ENCODE measurements at places on chromosomes 6 and 20.

DNA sequence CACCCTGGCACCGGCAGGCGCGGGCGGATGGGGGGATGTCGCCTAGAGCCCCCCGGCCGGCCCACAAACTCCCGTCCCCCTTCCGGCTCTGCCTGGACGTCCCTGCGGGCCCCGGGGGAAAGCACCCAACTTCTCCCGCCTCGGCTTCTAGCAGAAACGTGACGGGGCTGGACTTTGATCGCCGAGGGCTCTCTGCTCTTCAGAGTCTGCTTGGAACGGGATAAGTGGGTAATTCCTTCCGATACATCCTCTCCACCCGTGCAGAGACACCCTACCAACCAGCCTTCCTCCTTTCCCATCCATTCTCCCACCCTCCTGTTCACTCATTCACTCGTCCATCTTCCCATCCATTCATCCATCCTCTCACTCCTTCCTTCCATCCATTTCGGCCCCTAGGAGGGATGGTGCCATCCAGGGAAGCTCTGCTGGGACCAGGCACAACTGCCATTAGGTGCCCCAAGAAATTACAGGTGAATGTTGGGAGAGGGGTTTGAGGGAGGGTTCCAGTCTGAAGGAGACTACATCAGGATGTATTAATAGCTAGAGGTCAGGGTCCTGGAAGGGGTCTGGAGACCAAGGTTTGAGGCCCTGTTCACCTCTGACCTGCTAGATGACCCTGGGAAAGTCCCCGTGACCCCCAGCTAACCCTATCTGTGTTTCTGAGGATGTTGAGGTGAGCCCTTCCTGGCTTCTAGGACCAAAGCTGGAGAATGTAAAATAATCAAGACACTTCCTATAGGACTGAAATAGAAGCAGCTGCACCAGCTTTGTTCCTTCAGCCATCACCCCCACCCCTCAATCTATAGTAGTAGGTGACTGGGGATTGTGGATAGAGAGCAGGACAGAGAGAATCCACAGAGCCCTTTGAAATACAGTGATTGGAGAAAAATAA lies 538 bp downstream of the TTLL9 start:
- peak; percentile 33 for DNase-seq

DNA sequence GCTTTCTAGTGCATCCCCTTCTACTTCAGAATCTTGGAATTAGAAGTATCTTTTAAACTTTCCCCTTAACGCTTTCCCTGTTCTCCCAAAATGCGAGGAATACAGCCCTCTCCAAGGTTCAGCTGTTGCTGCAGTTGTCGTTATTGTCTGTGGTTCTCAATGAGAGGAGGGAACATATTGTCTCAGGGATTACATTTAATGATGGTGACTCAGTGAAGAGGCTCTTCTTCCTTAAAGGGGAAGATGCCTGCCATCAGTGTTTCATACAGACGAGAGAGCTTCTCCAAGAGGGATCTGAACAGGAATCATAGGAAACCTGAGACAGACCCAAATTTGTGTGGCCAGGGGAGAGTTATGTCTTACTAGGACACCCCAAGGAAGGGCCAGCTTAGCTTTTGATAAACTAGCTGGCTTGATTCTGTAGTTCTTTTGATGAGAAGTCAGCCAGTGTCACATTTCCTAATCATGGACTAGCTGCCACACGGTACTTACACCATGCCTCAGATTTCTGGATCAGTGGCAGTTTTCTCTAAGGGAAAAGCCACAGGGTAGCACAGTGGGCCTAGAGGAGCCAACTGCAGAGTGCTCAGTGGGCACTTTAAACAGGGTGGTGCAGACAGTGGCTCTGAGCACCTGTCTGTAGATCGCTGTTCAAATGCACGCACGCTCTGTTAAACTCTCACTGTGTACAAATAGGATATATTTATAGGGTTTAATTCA lies 59.7 kb upstream of the TMEM181 start:
- peak; percentile 87 for DNase-seq

GRCh38 chr6:155013457-155013876 lies 18.4 kb downstream of the TIAM2 start:
- peak; percentile 97 for DNase-seq

- DNase-seq, result no peak
These were observed 330.5 kb downstream of the TFAP2A start for GRCh38 chr6:10084111-10084986.

DNA sequence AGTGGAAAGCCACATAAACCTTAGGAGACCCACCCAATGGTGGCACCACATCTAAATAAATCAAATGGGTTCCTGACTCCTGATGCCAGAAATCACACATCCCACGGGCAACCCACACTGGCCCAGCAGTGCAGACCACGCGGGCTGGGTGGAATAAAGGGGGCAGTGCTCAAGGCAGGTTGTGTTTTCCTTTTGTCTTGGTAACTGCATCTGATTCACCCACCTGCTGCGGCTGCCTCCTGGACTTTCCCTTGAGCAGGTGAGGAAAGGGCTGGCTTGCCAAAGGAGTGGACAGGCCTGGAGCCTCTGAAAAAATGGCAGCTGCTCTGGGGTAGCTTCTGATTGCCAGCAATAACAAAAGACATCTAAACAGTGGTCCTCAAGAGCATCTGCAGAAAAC lies 119.5 kb upstream of the KCNK16 start:
- DNase-seq, result no peak

DNA sequence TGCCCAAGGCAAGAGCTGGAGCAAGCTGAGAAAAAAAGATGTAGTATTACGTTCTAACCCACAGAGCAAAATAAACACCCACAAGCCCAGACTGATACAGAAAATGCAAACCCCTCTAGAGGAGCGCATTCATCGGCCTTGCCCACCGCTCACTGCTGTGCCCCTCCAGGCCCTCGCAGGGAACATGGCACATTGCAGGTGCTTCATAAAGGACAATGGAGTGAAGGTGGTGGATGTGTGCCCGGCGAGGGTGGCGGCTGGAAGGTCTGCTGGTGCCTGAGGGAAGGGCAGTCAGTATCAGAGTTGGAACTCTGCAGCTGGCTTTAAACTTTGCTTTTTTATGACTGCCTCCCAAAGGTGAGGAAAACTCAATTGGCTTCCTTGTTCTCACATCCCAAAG lies 18.5 kb upstream of the IRF4 start:
- DNase-seq, result no peak

DNA sequence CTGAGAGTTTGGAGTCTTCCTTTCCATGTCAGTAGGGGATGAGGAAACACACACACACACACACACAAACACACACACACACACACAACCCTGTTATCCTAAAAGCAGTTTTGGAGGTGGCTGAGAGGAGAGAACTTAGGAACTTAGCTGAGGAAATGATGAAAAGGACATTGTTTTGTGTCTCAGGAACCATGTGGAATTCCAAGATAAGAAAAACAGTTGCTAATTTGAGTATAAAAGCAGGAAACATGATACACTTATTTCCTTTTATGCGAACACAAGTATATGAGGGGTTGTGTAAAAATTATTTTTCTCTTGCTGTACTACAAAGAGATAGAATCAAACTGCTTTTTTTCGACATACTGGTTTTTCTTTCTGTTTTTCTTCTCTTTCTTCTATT lies at the start of gene MYCT1:
MYCT1 (plus strand) TSS at position 264 of the 400 bp plus-strand sequence; CDS start at position 270, 6 bp downstream.
- DNase-seq, result no peak

Measured in NCI-H524 (cell line).